CD4-positive, alpha-beta T cell treated with Interleukin-10 for 1 hour (primary cell): ENCODE measurements at places on chromosomes 12 and 14.

- DNase-seq = no peak
Observed at GRCh38 chr14:96103560-96104460, 64.6 kb downstream of the C14orf132 start.

- no peak for DNase-seq
Observed at GRCh38 chr14:31000629-31001338, 24.7 kb upstream of the AP4S1 start.

- no peak for DNase-seq
Observed at GRCh38 chr12:52004042-52004648, 2.6 kb upstream of the TAMALIN start.

- peak; percentile 60 for DNase-seq
Observed at GRCh38 chr12:46342562-46343033, 30.0 kb downstream of the SLC38A2 start.

DNA sequence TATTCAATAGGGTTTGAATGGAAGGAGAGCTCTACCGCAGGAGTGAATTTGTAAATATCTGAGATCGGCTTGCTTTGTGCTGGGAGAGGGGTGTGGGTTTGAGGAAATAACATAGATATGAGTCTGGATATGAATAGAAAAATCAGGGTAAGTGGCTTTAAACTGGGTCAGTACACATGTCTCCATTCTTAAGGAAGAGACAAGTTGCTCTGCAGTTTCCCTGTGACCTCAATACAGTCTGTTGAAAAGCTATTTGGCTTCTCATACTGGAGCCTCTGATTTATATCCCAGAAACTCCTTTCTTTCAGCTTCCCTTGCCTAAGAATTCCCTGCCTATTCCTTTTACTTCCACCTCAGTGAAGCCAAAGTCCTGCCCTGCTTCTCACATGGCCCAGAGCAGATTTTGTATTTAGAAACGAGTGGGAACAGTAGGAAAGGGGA is 153.5 kb upstream of the ATF7IP start:
- no peak for DNase-seq
